ENCODE measurements at places on chromosomes 2 and 18.

GRCh38 chr2:31075431-31075830 lies 62.8 kb downstream of the GALNT14 start:
- DNase-seq: no peak

GRCh38 chr2:15967415-15968279 lies 27.3 kb downstream of the MYCN start:
- DNase-seq: no peak

DNA sequence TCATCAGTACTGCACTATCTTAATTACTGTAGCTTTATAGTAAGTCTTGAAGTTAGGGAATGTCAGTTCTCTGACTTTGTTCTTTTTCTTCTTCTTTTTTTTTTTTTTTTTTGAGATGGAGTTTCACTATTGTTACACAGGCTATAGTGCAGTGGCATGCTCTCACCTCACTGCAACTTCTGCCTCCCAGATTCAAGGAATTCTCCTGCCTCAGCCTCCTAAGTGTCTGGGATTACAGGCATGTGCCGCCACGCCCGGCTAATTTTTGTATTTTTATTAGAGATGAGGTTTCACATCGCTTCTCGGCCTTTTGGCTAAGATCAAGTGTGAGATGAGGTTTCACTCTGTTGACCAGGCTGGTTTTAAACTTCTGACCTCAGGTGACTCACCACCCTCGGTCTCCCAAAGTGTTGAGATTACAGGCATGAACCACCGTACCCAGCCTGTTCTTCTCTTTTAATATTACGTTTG lies 41.9 kb upstream of the TANC1 start:
- no peak for DNase-seq

GRCh38 chr2:64970495-64970894 lies 18.7 kb upstream of the SLC1A4 start:
- no peak for DNase-seq
